Stimulated activated CD4-positive, alpha-beta T cell treated with anti-CD3 and anti-CD28 coated beads, Interleukin-1b, Interleukin-23, amount 100 ng/mL, for 1 hour (primary cell): ENCODE measurements at places on chromosomes 5 and 9.

DNA sequence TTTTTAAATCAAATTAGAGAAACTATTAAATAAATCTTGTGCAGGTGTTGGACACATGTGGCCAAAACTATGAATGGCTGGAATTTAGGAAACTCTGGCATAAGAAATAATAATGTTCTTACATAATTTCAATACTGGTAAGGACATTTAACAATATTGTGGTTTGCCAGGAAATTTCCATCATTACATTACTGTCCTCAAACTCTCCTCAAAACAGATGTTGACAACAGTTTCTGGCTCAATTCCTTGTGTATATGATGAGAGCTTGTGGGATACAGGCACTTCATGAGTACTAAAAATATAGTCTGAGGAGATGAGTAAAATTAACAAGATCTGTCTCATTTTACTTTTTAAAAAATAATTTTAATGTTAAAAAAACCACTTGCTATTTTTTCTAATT, 27.9 kb downstream of the MCTP1 start:
- DNase-seq = no peak

- no peak for DNase-seq
These were observed 103.8 kb downstream of the MAP1B start for GRCh38 chr5:72210888-72211678.

DNA sequence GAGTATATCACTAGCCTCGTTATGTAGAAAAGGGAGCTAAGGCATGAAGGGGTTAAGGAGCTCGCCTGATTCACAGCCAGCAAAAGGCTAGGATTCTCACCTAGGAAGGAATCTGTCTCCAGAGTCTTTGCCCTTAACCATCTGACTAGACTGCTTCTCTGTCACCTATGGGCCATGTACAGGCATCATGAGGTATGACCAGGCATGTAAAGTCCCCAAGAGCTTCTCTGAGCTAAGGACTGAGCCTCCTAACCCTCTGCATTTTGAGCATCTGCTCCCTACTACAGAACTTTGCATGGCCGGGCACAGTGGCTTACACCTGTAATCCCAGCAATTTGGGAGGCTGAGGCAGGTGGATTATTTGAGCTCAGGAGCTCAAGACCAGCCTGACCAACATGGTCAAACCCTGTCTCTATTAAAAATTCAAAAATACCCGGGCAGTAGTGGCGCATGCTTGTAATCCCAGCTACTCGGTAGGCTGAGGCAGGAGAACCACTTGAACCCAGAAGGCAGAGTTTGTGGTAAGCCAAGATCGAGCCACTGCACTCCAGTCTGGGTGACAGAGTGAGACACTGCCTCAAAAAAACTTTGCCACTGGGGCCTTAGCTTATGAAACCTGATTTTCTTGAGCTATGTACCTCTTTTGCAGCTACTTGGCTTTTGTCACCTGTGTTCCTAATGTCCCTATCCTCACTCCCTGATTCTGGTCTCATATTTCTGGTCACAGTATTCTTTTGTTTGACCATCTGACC, 33.2 kb upstream of the IL7R start:
- no peak for DNase-seq

GRCh38 chr5:168578006-168578405, 1.2 kb downstream of the PANK3 start:
- no peak for DNase-seq

DNA sequence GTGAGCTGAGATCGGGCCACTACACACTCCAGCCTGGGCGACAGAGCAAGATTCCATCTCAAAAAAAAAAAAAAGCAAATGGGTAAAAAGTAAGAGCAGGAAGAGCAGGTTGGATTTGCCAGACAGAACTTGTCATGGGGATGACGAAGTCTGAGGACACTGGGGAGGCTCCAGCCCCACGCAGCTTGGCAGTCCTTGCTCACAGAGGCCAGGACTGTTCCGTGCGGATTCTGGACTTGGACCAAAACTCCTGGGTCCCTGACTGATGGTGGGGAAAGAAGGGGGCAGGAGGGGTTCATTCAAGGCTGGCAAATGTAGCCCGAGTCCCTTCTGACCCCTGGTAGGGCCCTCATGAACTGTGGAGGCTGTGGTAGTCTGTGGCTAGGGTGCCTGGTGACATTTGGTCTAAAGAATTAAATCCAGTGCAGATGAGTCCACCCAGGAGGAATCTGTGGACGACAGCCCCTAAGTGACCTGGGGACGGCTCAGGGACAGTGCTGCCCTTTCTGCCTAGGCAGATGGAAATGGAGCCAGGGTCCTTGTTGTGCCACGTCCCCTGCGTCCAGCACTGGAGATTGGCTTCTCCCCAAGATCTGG, 3.1 kb downstream of the FGD3 start:
- DNase-seq = no peak

DNA sequence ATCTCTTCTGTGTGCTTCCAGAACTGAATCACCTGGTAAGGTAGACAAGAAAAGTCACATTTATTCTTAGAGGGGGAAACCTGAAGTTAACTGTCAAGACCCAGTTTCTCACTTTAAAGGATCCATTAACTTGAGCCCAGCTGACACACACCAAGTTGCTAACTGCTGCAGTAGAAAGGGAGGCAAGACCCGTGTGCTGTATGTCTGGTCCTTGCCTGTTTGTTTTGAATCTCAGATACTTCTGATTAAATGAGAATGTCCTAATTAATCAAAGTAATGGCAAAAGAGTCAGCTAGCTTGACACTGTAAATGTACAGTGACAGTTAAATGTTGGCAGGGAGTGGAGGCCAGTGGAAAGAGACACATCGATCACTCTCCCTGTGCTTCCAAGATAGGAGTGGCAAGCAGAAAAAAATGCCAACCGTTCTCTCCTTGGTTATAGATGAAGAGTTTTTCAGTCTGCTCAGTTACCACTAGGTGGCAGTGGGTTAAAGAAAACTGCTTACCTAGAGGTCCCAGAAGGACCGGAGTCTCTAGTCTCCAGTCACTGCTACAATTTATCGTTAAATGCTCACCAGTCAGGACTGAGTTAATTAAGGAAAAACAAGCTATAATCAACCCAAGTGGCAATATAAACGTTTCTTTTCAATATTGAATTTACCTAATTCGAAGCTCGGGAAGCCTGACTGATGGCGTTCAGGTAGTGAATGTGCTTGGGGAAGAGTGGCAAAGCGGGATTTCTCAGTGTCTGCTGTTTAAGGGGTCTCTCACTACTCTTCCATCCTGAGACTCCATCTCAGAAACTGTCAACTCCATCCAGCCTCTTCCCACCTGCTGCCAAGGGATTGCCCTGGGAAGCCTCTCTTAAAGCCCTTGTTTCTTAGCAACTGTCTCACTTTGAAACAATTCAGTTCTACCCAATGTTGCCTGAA, 18.4 kb downstream of the LSM11 start:
- no peak for DNase-seq

GRCh38 chr5:172644266-172644665, 3.2 kb downstream of the NEURL1B start:
- DNase-seq = no peak

GRCh38 chr9:69028754-69029153, 6.8 kb upstream of the FXN start:
- no peak for DNase-seq

DNA sequence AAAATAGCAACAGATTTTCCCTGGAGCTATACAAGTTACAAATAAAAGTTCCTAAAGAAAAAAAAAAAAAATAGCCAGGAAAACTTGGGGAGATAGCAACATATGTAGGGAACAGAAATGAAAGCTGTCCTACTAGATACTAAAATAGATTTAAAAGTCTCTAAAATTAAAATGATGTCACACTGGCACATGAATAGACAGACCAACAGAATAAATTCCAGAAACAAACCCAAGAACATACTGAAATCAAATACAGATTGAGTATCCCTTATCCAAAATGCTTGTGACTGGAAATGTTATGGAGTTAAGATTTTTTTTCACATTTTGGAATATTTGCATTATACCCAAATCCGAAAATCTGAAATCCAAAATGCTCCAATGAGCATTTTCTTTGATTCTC, 23.8 kb downstream of the GOLPH3 start:
- DNase-seq = no peak

DNA sequence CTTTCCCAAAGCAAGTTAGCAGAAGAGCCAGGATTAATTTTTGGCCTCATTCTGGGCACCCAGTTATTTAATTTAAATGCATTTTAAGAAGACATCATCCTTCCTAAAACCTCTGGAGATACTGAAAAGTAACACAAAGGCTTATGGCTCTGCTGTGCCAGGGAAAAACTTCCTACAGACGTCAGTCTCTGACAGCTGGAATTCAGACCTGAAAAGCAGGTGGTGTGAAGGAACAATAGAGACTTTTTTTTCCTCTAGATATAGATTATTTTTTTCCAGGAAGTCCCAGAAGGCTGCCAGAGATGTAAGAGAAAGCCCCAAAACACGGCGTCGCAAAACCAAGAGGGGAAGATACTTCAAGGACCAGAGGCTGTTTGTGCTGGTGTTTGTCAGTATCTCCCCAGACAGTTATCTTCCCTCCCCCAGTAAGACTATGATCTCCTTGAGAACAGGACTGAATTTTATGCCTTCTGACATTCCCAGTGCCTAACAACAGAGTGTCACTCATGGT, 88.7 kb upstream of the RASEF start:
- DNase-seq = no peak

GRCh38 chr5:139671096-139671841, 23.1 kb downstream of the CXXC5 start:
- DNase-seq = no peak

GRCh38 chr9:135989157-135989556, 28.0 kb upstream of the UBAC1 start:
- DNase-seq = no peak

DNA sequence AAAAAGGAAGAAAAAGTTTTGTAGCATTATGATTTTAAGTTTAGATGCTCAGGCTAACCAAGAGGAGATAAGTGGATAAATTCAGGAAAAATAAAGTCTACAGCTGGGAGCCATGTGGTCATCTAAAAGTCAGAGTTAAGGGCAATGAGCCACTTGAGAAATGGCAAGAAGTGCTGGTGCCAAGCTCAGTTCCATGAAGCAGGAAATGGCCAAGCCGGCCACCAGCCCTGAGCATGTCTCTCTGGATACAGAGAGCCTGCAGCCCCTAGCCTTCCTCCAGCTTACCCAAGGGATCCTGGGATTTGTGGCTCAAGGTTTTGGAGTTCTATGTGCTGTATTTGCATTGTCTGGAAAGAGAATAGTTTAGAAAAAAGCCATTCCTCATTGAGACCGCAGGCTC, 12.2 kb upstream of the S1PR3 start:
- no peak for DNase-seq

DNA sequence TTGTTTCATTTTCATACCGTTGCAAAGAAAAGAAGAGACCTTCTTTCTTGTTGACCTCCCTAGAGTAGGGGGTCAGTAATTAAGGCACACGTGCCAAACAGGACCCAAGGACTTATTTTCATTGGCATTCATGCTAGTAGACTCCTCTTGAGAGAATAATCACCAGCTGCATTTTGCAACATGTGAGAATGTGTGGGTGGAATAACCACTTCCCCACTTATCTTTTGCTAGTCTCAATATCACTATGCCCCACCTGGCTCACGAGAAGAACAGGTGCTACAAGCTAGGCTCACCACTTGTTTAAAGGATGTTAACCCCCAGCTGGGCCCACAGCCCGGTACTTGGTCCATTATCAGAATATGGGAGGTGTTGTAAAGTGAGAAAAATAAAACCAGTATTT, 460.7 kb upstream of the MEF2C start:
- DNase-seq = no peak

- DNase-seq = no peak
These were observed 160.6 kb downstream of the PPP2R2B start for GRCh38 chr5:146717951-146718350.

DNA sequence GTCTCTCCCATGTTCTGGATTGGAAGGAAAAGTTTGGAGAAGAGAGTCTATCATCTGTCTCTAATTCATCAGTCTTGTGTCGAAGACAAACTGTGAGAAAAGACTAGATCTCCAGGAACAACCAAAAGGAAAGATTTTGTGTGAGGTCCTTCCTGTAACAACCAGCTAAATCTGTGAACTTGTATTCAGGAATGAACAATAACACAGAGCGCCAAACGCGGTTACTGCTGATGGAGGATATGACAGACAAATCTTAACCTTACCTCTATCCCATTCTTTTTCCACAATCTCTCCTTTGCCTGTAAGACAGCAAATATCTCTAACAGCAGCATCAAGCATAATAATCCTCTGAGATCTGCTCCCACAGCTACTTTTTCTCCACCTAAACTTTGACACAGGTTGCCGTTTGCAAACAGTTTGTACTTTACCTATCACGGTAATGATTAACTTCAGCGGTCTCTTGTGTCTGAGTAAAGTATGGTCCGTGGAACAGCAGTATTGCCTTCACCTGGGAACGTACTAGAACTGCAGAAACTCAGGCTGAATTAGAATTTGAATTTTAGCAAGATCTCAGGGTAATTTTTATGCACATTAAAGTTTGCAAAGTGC, 387.6 kb downstream of the ELAVL2 start:
- DNase-seq = no peak

GRCh38 chr5:35996076-35996475, 4.9 kb upstream of the UGT3A1 start:
- DNase-seq = no peak

- no peak for DNase-seq
These were observed 15.9 kb upstream of the FANCC start for GRCh38 chr9:95333426-95333825.

GRCh38 chr9:114452219-114453165, 52.8 kb downstream of the WHRN start:
- DNase-seq = no peak

- no peak for DNase-seq
These were observed 172.2 kb downstream of the HSD17B3 start for GRCh38 chr9:96129747-96130146.

GRCh38 chr5:72379936-72380335, 59.8 kb downstream of the PTCD2 start:
- DNase-seq = no peak
